ENCODE measurements at places on chromosomes 6 and 20.
A peak's percentile ranks its signal among the peaks of the same experiment; 100 is the strongest.

- DNase-seq = peak; percentile 30
These were observed 8.0 kb upstream of the SLC17A3 start for GRCh38 chr6:25882051-25882496.

DNA sequence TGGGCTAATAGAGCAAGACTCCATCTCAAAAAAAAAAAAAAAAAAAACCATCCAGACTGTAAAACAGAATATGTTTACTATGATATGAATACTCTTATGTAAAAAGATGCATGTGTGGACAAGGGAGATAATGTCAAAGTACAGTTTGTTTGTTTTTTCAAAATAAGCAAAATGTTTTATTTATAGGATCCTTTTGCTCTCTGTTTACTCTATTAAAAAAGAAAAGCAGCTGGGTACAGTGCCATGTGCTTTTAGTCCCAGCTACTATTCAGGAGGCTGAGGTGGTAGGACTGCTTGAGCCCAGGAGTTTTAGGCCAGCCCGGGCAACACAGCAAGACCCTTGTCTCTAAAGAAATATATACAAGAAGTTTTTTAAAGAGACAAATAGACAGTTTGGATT is 38.1 kb downstream of the UQCC1 start:
- DNase-seq = no peak

- peak; percentile 85 for DNase-seq
These were observed 18.6 kb downstream of the SLC9A8 start for GRCh38 chr20:49831022-49831769.

- no peak for DNase-seq
These were observed 143.5 kb upstream of the BMP2 start for GRCh38 chr20:6623989-6624388.

DNA sequence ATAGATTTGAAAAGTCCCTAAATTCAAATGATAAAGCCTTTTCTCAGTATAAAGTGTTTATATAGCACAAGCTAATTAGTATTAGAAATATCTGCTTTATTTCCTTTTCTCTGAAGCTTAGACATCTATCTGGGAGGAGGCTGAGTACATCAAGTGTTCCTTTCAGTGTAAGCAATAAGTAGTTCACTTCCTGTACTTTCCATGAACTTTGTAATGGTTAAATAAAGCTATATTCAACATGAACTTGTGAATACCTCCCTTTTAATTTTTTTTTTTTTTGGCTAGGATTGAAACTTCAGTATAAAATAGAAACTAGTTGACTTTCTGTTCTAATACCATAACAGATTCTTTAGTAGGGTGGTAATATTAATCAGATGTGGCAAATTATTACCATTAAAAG is 190.9 kb downstream of the CENPW start:
- no peak for DNase-seq

DNA sequence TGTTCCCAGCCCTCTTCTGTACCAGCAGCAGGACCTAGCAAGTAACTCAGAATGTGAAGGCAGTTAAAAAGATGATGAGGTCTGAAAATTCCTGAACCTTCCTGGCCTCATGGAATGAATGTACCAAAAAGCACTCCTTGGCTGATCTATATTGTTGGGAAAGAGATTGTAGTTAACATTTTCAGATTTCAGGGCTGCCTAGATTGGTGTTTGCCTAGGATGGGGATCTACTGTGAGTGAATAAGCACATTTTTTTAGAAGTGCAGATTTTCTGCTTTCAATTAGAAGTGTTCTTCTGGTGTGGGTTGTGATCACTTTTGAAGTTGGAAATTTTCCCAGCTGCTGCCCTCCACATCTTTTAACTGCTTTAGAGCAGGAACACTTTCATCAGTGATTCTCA is 6.2 kb downstream of the MYLIP start:
- no peak for DNase-seq

GRCh38 chr6:43901733-43902230 is 131.8 kb downstream of the VEGFA start:
- no peak for DNase-seq

DNA sequence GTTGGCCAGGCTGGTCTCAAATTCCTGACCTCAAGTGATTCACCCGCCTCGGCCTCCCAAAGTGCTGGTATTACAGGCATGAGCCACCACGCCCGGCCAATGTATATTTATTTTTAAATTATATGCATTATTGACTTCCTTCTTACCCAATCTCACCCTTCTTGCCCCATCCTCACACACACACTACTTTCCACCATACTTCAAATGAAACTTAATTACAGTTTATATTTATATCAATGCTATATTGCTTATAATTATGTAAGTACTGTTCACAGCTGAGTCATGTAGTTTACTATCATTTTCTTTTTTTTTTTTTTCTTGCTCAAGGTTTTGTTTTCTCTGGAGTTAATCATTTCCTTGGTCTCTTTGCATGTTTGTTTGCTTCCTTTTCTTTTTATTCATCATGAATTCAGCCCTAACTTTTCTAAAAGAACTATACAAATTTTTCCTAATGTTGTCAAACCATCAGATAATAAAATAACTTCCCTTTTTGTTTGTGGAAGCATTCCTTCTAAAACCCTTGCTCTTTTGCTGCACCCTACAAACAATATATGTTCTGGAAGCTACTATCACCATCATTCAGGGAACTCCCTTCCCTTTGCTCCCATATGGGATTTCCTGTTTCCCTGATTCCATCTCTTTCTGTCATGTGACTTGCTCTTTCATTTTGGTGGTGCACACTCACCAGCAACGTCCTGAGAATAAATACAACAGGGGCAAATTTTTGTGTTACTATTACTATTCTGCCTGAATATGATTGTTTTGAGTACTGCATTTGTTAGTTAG is 201.7 kb upstream of the SASH1 start:
- DNase-seq = no peak

GRCh38 chr20:10521068-10521831 is 86.1 kb downstream of the SLX4IP start:
- no peak for DNase-seq

DNA sequence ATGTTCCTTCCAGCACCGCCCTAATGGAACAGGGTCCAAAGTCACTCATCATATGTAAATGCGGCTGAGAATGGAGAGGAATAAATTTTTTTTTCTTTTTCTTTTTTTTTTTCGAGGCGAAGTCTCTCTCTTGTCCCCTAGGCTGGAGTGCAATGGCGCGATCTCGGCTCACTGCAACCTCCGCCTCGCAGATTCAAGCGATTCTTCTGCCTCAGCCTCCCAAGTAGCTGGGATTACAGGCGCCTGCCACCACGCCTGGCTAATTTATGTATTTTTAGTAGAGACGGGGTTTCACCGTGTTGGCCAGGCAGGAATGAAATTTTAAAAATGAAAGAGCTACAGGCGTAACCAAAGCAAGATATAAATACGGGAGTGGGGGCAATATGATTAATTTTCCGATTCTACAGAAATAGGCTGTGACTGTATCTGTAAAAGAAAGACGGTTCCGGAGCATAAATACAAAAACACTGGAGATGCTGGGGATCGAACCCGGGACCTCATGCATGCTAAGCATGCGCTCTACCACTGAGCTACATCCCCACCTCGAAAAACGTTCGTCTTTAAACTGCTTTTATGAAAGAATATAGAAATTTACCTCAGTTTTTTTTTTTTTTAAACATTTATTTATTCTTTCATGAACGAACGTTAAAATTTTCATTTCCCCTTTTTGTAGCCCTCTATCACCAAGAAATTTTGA is 132.2 kb downstream of the GPX5 start:
- peak; percentile 82 for DNase-seq

- DNase-seq = no peak
These were observed 1590.1 kb downstream of the HACE1 start for GRCh38 chr6:103269581-103269980.

DNA sequence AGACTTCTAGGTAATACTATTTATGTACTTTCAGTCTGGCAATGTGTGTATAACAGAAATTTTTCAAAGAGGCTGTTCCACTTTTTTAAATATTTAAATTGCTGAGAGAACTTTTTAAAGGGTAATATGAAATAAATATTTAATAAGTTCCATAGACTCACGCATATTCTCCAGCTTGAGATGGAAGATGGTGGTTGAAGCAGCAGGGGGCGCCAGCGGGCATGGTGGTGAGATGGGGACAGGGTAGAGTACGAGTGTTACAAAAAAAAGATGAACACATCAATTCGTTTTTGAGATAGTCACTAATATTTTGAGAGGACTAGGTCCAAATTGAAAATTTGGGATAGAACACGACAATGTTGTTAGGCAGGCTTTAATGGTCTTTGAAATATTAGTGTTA is 68.4 kb downstream of the RSPO3 start:
- peak; percentile 71 for DNase-seq

DNA sequence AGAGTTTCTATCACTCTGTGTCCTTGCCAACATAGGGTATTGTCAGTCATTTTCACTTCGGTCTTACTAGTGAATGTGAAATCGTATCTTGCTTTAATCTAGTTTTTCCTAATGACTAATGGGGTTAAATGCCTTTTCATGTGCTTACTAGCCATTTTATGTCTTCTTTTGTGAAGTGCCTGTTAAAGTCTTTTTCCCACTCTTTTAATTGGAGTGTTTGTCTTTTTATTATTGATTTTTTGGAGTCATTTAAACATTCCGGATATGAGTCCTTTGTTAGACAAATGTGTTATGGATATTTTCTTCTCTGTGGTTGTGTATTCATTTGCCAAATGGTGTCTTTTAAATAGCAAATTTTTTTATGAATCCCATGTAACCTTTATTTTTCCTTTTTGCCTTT is 194.6 kb downstream of the CDH26 start:
- DNase-seq = no peak

GRCh38 chr20:62346398-62347150 is 20.5 kb downstream of the LAMA5 start:
- no peak for DNase-seq

GRCh38 chr6:148955441-148955840 is 208.6 kb downstream of the UST start:
- no peak for DNase-seq

GRCh38 chr20:11083841-11084240 is 410.0 kb upstream of the JAG1 start:
- DNase-seq = no peak

- DNase-seq = no peak
These were observed 123.1 kb upstream of the GJE1 start for GRCh38 chr6:142009647-142010046.

- DNase-seq = no peak
These were observed 121.1 kb downstream of the TRIM27 start for GRCh38 chr6:28802417-28803336.

GRCh38 chr6:100891079-100891478 is 9.9 kb upstream of the ASCC3 start:
- DNase-seq = no peak

- DNase-seq = no peak
These were observed 5.3 kb downstream of the SRF start for GRCh38 chr6:43176423-43176786.

GRCh38 chr6:108927927-108928326 is 79.7 kb downstream of the ARMC2 start:
- no peak for DNase-seq

- no peak for DNase-seq
These were observed 288.5 kb upstream of the CNR1 start for GRCh38 chr6:88454658-88455057.

DNA sequence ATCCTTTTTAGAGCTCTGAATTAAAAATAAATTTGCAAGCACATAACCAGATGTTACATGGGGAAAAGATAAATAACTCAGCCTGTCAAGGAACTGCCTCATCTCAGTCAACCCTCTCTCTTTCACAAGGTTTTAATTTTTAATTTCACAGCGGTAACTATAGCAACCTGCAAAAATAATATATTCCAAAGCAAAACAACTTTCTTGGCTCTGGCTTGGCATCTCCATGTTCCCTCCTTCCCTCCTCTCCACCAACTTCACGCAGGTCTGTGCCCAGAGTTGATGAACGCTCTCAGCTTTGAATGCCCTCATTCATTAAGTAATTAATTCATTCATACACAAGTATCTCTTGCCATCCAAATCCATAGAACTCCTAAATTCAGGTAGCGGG is 32.5 kb upstream of the SIRPA start:
- no peak for DNase-seq

DNA sequence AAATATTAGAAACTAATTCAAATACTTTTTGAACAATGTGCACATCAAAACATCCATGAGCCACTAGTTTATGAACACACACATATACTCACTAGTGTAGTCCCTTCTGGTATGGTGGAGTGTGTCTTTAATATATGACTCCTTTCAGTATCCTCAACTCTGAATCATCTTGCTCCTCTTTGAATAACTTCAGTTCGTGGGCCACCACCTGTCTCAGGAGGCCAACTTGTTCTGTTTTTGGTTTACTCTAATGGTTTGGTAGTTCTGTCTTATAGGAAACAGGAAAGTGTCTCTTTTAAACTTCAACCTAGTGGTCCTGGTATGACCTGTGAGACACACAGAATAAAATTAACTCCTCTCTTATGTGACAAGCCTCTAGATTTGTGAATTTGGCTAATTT is 55.6 kb downstream of the ZNF292 start:
- no peak for DNase-seq

DNA sequence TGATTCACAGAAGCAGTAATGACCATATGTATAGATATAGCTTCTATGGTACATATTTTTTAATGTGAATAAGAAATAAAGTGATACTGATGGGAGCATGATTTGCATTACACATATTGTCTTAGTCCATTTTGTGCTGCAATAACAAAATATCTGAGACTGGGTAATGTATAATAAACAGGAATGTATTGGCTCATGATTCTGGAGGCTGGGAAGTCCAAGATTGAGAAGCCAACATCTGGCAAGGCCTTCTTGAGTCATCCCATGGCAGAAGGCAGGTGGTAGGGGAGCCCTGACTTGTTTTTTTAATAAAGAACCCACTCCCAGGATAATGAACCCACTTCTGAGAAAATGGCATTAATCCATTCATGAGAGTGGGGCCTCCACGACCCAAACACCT is 185.6 kb upstream of the RREB1 start:
- no peak for DNase-seq

DNA sequence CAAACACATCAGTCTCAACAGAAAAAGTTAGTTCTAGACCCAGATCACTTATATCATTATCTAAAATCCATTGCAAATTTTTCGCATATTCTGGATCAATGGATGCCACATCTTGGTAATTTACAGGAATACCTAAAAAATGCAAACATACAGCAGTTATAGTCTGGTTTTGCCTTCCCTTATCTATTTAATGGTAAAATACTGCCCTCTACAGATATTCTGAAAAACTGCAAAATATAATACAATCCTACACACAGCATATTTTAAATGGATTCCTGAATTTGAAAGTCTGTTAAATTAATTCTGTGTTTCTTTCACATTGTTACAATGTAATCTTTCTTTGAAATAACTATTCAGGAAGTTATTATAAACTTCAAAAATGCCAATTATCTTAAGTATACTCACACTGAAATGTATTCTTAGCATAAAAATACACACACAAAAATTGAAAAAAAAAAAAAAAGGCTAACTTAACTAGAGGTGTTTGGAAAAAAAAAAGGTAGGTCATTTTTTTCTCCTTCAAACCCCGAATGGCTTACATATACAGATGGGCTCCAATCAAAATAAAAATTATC is 88.4 kb downstream of the HACE1 start:
- no peak for DNase-seq

DNA sequence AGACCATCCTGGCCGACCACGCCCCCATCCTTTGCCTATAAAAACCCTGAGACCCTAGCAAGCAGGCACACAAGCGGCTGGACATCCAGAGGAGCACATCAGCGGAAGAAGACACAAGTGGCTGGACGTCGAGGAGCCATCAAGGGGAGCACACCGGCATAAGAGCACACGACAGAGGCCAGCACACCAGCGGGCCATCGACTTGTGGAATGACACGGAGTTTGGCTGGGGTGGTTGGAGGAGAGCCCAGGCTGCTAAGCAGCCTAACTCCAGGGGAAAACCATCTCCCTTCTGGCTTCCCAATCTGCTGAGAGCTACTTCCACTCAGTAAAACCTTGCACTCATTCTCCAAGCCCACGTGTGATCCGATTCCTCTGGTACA is 44.8 kb upstream of the BCLAF1 start:
- no peak for DNase-seq

- DNase-seq = no peak
These were observed 323.2 kb downstream of the ADGRB3 start for GRCh38 chr6:68958327-68958726.

All from testis (tissue), 5 donors.